ENCODE measurements at places on chromosomes 7 and 10.

GRCh38 chr7:20892776-20893175 lies 106.1 kb upstream of the SP8 start:
- DNase-seq, result no peak

DNA sequence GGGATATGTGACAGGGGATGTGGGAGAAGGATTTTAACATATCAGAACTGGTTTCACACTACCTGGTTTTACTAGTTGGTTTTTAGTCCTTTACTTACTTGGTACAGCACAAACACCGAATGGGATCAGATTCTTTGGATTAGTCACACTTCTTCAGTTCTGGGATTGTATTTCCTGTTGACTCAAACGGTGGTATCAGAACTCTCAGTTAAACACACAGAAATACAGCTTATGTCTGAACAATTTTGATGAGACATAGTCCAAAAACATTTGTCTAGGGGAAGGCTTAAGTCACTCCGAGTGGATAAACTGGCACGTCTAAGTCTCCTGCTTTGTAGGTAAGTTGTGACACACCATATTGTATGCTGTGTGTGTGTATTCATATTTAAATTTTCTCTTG lies 480.5 kb downstream of the PHTF2 start:
- DNase-seq, result no peak

DNA sequence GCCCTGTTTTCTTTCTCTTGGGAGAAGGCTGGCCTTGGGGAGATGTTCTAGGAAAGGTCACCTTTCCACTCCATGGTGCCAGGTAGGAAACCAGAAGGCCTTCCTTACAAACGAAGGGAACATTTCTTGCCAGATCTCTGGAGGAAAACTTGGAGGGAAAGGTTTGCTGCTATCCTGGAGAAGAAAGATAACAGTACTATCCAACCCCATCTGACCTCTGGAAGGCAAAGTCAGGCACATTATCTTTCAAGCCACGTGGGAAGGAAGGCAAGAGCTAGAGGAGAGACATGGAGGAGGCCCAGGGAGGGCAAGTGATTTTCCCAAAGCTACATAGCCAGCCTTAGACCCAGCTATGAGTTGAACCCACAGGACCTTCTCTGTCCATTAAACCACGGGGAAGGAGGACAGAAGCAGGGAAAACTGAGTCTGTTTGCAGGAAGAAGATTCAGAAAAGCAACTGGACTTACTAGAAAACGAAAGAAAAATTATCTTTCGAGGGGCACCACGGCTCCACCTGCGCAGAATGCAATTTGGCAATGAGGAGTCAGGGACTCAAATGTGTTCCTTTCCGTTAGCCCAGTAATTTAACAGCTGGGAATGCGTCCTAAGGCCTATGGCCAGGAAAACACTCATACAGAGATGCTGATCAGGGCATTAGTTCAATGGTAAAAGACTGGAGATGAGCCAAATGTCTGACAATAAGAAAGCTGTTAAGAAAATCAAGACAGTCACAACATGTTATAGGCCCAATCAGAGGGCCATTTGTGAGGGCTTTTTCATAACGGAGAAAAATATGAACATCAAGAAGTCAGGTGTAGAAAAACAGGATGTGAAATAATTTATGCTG lies 32.0 kb upstream of the PSAP start:
- DNase-seq, result no peak

DNA sequence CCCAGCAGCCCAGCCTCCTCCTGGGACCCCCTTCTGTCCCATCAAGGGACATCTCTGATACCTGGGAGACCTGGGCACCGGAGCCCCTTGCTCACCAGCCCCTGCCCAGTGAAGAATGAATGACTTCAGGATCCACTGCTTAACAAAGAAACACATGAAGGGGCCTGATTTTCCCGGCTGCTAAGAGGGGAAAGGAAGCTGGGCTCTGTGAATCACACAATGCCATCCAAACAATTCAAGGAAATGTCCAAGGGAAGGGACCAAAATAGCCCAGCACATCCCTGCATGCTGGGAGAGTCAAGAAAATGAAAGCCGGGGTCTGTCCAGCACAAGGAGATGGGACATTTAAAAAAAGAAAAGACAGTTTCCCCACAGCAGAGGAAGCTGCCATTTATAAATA lies 128.7 kb upstream of the JCAD start:
- DNase-seq, result no peak

DNA sequence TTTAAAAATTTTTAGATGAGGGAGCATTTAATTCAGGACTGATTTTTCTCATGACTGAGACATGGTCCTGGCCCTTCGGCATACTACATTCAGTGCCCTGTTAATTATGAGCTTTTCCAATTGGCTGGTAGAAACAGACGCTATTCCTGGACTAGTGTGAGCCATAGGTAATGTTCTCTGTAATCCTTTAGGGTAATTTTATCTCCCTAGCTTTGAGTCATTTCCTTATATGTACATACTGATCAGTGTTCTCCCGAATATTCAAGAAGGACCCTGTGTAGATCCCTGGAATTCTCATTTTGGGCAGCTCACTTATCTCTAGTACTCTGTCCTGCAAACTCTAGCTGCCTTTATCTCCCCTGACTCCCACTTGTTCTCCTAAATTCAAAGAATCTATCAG lies 92.6 kb upstream of the NPY start:
- no peak for DNase-seq
